ENCODE measurements at places on chromosomes 4 and X. TPM values are rescaled to one million over a fixed set of nuclear protein-coding genes. Genes with fewer than 3 reads are reported as not detected.
A peak's percentile ranks its signal among the peaks of the same experiment; 100 is the strongest.

DNA sequence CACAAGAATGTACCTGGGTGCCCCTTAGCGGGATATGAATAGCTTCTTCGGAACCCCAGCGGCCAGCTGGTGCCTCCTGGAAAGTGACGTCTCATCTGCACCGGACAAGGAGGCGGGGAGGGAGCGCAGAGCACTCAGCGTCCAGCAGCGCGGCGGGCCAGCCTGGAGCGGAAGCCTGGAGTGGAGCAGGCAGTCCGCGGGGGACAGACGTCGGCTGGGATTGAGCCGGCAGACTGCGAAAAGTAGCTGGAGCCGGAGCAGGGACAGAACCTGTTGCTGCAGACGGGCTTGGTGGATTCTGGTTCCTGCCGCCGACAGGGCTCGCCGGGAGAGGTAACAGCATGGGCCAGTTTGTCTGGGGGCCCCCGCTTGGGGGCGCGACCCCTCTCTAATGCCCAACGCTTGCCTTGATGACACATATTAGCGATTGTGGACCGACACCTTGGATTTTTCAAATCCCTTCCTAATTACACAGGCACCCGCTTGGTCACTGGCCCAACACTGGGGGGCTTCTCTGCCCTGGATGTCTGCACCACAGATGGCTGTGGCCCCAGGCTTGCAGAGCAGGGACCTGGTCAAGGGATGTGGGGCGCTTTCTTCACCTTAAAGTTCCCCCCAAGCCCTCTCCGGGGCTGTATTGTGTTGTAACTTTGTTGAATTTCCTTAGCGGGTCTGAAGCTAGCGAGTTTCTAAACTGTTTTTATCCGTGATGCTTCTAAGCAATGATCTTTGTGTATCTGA lies at the start of gene NPFFR2:
Gene NPFFR2 (plus strand): TSS at position 133 of the 741 bp plus-strand sequence. CDS start 96,592 bp downstream, outside the sequence.
- no peak for DNase-seq
- no peak within 1 kb of the TSS for H3K27ac ChIP-seq
- no peaks in the 10 kb centered on the region for H3K4me1 ChIP-seq
- H3K27me3 ChIP-seq = peaks cover 17% of the 10 kb centered on the region
- H3K36me3 ChIP-seq = no peaks in the 10 kb centered on the region

GRCh38 chr4:68249434-68249833 lies 3.9 kb upstream of the TMPRSS11B start:
- no peaks in the 10 kb centered on the region for H3K4me1 ChIP-seq
- no peak for DNase-seq
- H3K36me3 ChIP-seq = no peaks in the 10 kb centered on the region
- no peaks in the 10 kb centered on the region for H3K27me3 ChIP-seq
- H3K4me3 ChIP-seq = no peak overlapping the region

DNA sequence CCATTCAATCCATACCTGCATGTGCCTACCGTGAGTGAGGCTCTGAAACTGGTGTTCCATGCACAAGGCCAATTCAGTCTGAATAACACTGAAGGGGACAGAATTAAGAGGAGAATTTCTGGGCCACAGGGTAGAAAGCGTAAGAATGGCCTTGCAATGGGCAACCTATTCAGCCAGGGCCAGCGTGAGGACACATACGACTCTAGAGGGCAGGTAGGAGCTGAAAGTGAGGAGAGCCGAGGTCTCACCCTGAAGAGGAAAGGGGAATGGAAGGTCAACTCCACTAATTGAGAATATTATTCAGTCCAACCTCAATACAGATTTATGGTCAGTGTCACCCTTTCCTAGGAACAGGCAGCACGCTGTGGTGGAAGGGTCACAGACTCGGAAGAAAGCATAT lies 202.2 kb downstream of the TRIML1 start:
- no peak for DNase-seq
- H3K36me3 ChIP-seq = no peaks in the 10 kb centered on the region
- H3K27me3 ChIP-seq = no peaks in the 10 kb centered on the region
- H3K4me1 ChIP-seq = no peaks in the 10 kb centered on the region

DNA sequence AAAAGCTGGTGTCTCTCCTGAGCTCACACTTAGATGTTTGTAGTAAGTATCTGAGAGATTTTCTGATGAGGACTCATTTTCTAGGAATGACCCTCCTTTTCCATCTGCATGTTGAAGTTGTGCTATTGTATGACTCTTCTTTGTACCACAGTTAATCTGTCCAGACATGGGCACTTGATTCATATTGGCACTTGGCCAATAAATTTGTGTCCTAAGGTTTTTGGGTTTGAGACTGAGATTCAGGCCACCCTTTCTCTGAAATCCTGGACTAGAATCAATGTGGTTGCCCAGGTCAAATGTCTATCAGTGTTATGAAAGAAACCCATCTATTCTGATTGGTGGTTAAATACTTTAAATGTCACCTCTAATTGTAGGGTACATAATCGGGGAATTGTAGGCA lies 869.0 kb downstream of the SH3BGRL start:
- no peaks in the 10 kb centered on the region for H3K36me3 ChIP-seq
- DNase-seq = no peak
- H3K4me1 ChIP-seq = no peaks in the 10 kb centered on the region
- H3K4me3 ChIP-seq = no peak overlapping the region
- no peak overlapping the region for H3K27ac ChIP-seq

DNA sequence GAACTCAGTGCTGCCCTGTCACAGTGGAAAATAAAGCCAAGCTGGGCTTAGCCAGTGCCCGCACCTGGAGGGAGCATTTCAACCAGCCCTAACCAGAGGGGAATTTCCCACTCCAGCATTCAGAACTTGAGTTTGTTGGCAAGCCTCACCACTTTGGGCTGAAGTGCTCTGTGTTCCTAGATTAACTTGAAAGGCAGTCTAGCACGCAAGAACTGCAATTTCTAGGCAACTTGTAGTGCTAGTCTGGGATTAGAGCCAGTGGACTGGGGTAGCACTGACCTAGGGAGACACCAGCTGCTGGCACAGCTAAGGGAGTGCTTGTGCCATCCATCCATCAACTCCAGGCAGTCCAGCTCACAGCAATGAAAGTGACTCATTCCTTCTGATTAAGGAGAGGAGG lies 1060.6 kb upstream of the GRID2 start:
- no peaks in the 10 kb centered on the region for H3K36me3 ChIP-seq
- no peaks in the 10 kb centered on the region for H3K4me1 ChIP-seq
- no peak overlapping the region for H3K4me3 ChIP-seq
- H3K27ac ChIP-seq = no peak overlapping the region
- no peak for DNase-seq

DNA sequence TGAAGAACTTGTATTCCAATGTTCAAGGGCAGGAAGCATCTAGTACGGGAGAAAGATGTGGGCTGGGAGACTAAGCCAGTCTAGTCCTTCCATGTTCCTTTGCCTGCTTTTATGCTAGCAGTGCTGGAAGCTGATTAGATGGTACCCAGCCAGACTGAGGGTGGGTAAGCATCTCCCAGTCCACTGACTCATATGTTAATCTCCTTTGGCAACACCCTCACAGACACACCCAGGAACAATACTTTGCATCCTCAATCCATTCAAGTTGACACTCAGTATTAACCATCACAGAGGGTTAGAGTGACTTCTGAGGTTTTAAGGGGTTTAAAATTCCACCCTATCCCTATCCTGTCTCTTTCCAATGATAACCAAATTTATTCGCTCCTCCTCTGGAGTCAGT lies 6.5 kb downstream of the HMGN5 start:
- DNase-seq = no peak
- no peak overlapping the region for H3K4me3 ChIP-seq
- H3K4me1 ChIP-seq = no peaks in the 10 kb centered on the region
- no peaks in the 10 kb centered on the region for H3K27me3 ChIP-seq
- H3K36me3 ChIP-seq = no peaks in the 10 kb centered on the region

DNA sequence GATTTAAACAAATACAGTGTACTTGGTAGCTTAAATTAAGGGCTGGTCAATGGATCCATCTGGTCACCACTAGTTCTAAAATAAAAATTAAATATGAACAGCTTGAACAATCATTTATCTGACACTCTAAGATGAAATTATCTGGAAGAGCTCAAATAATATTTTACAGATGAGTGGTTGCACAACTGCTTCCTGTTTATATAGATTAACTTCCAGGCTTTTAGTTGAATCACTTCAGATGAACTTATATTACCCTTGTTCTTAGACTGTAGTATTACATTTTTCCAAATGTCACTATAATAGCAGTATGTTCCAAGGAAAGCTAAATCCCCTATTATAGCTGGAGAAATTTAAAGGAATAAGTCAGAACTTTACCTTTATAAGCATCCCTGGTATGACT lies 92.4 kb upstream of the SMIM10 start:
- H3K4me1 ChIP-seq = no peaks in the 10 kb centered on the region
- no peak overlapping the region for H3K4me3 ChIP-seq
- no peaks in the 10 kb centered on the region for H3K36me3 ChIP-seq
- H3K27me3 ChIP-seq = no peaks in the 10 kb centered on the region
- no peak overlapping the region for H3K27ac ChIP-seq

GRCh38 chrX:78357342-78358055 lies 30.1 kb upstream of the CYSLTR1 start:
- no peak for DNase-seq
- no peak overlapping the region for H3K4me3 ChIP-seq
- no peaks in the 10 kb centered on the region for H3K27me3 ChIP-seq
- no peaks in the 10 kb centered on the region for H3K4me1 ChIP-seq
- no peaks in the 10 kb centered on the region for H3K36me3 ChIP-seq
- H3K27ac ChIP-seq = peak overlapping the region; percentile 69

GRCh38 chrX:53266914-53267313 lies 14.5 kb downstream of the IQSEC2 start:
- peak overlapping the region; percentile 54 for H3K27ac ChIP-seq
- no peak overlapping the region for H3K4me3 ChIP-seq
- no peak for DNase-seq

GRCh38 chr4:144894573-144894972 lies 203.4 kb downstream of the ANAPC10 start:
- H3K36me3 ChIP-seq = no peaks in the 10 kb centered on the region
- no peak for DNase-seq
- no peak overlapping the region for H3K27ac ChIP-seq
- H3K4me3 ChIP-seq = no peak overlapping the region
- no peaks in the 10 kb centered on the region for H3K4me1 ChIP-seq
- no peaks in the 10 kb centered on the region for H3K27me3 ChIP-seq

- DNase-seq = no peak
- no peaks in the 10 kb centered on the region for H3K4me1 ChIP-seq
- H3K27ac ChIP-seq = no peak within 1 kb of the TSS
- no peaks in the 10 kb centered on the region for H3K27me3 ChIP-seq
These were observed at the start of gene RTL3 for GRCh38 chrX:78658845-78659744. Gene RTL3, minus strand, starts transcription at chrX:78659328. Its CDS starts 908 bp downstream, at chrX:78658420.

DNA sequence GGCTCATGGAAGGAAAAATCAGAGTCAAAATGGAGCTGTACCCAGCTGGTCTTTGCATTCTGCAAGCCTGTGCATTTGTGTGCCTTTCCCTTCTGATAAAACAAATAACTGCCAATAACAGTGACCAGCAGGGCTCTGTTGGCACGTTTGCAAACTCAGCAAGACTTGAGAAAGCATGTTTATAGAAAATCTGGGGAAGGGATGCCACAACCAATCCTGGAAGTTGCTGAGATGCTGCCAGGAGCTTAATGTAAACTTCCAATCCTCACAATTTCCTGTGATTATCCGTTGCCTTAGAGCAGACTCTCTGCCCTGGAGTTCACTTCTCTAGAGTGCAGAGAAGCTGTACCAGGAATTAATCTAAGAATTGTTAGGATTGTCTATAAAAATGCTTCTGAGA lies 6.9 kb upstream of the ANXA3 start:
- no peaks in the 10 kb centered on the region for H3K27me3 ChIP-seq
- H3K4me1 ChIP-seq = no peaks in the 10 kb centered on the region

DNA sequence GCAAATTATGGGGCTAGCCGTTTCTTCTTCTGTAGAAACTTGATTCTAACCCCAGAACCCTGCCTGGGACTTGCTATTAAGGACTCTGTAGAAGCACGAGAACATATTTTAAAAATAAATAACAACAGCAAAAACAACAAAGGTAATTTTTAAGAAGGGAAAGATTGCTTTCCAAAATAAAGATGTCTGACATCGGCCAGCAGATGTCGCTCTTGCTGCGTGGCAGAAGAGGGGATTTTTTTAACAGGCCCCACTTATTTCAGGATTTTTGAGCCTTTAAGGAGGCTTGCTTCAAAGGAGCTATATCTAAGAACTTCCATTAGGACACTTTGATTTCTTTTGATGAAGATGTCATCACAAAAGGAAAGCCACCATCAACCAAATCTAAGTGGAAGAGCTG lies 62.8 kb upstream of the EGFL6 start:
- no peak overlapping the region for H3K4me3 ChIP-seq
- no peaks in the 10 kb centered on the region for H3K4me1 ChIP-seq
- H3K27ac ChIP-seq = no peak overlapping the region
- no peaks in the 10 kb centered on the region for H3K27me3 ChIP-seq

- no peak overlapping the region for H3K4me3 ChIP-seq
- H3K27ac ChIP-seq = no peak overlapping the region
- no peaks in the 10 kb centered on the region for H3K4me1 ChIP-seq
- peaks cover 21% of the 10 kb centered on the region for H3K36me3 ChIP-seq
- no peak for DNase-seq
- no peaks in the 10 kb centered on the region for H3K27me3 ChIP-seq
These were observed 48.3 kb downstream of the GPR143 start for GRCh38 chrX:9717376-9717775.

GRCh38 chrX:49842621-49843020 lies 13.5 kb downstream of the PAGE4 start:
- no peak for DNase-seq
- no peaks in the 10 kb centered on the region for H3K27me3 ChIP-seq
- no peaks in the 10 kb centered on the region for H3K4me1 ChIP-seq
- H3K4me3 ChIP-seq = no peak overlapping the region
- no peak overlapping the region for H3K27ac ChIP-seq
- no peaks in the 10 kb centered on the region for H3K36me3 ChIP-seq

DNA sequence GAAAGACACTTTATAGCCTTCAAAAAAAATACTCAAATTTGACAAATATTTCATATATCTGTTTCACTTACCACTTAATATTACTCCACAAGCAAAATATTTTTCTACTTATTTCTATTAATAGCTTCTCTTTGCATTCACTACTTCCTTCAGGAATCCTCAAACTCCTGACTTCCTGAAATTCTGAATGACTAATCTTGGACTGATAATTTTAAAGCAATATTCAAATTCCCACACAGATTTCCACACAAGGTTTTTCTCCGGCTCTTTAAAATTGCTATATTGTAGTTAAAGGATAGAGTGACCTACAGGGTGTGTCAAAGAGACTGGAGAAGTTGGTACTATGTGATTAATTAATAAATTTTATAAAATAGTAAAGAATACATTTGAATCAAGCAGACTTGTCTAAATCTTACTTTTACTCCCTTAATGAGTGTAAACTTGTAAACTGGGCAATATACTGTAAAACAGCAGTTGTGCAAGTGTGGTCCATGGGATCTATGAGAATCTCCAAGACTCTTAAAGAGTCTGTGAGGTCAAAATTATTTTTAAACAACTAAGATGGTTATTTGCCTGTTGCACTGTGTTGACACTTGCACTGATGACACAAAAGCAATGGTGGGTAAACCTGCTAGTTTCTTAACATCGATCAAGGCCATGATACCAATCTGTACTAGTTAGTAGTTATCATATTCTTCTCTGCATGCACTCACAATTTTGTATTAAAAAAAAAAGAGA lies 44.5 kb downstream of the ANKRD17 start:
- H3K27ac ChIP-seq = no peak overlapping the region
- H3K4me3 ChIP-seq = no peak overlapping the region
- H3K27me3 ChIP-seq = no peaks in the 10 kb centered on the region

- no peak for DNase-seq
- peak overlapping the region; percentile 29 for H3K27ac ChIP-seq
- H3K4me1 ChIP-seq = peaks cover 5% of the 10 kb centered on the region
- H3K36me3 ChIP-seq = no peaks in the 10 kb centered on the region
- H3K4me3 ChIP-seq = no peak overlapping the region
- no peaks in the 10 kb centered on the region for H3K27me3 ChIP-seq
These were observed 35.5 kb downstream of the DLG3 start for GRCh38 chrX:70479922-70480659.

Gene RASGEF1B
- 32.4 TPM for total RNA-seq

Gene SCD5
- 8.8 TPM for total RNA-seq

Gene ADRA2C
- 2.6 TPM for total RNA-seq

Gene CDX4
- 1.1 TPM for total RNA-seq

Gene DMRTC1
- not detected for total RNA-seq

Gene SLC30A9
- total RNA-seq = 37.5 TPM
